NK-92 treated with Interleukin-12 subunit alpha and Interleukin-12 subunit beta, amount 100 ng/mL, for 24 hours (cell line): ENCODE measurements at places on chromosomes 1 and 21.

DNA sequence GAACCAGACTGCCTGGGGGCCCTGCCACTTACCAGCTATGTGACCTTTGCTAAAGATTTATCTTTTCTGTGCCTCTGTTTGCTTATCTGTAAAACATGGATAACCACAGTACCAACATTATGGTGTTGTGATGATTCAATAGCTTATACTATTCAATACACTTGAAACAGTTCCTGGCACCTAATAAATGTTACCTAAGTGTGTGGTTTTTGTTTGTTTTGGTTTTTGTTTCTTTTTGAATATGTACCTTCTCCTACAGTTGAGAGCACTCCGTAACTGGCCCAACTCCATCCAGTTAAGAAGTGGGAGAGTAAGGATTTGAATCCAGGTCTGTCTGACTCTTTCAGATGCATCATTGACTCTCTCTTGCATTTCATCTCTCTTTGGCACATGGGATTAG lies 125.8 kb upstream of the C8B start:
- no peak for DNase-seq

DNA sequence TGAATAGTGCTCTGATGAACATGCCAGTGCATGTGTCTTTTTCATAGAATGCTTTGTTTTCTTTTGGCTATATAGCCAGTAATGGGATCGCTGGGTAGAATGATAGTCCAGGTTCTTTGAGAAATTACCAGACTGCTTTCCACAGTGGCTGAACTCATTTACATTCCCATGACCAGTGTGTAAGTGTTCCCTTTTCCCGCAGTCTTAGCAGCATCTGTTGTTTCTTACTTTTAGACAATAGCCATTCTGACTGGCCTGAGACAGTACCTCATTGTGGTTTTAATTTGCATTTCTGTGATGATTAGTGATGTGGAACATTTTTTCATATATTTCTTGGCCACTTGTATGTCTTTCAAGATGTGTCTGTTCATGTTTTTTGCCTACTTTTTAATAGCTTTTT lies 784.5 kb downstream of the USP25 start:
- no peak for DNase-seq

- no peak for DNase-seq
Measured at GRCh38 chr1:181658581-181658980, 175.3 kb downstream of the CACNA1E start.

DNA sequence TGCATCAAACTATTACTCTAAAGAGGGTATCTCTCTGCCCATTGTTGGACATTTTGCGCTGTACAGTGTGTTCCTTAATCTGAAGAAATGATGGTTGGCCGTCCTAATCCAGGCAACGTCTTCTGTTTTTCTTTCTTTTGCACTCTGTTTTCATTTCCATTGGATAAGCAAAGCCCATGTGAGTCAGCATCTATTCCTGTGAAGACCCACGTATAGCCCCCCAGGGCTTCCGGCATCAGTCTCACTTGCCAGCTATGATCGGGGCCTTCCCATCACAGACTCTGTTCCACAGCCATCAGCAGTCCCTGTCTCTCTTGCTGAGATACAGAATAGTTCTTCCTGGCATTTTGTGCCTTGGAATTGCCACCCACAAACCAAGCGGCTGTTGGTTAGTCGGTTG lies 29.2 kb upstream of the BRDT start:
- no peak for DNase-seq

GRCh38 chr1:156591181-156591431 lies 470 bp upstream of the NAXE start:
- no peak for DNase-seq

- no peak for DNase-seq
Measured at GRCh38 chr1:172827841-172828240, 168.9 kb downstream of the FASLG start.

DNA sequence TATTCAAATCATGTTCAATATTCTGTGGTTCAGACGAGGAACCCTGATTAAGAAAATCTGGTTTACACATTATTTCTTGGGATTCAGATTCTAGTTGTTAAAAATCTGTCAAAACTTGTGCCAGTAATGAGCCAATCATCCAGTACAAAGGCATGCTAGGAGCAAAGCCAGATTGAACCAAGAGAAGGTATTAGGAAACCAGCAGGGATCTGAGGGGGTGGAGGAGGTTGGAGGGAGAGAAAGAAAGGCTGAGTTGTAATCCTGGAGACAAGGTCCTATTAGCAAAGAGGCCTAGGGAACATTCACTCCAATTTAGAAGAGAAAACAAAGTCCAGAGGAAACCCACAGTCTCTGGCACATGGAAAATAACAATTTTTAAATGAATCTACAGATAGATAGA lies 352.9 kb downstream of the LTN1 start:
- DNase-seq, result no peak

DNA sequence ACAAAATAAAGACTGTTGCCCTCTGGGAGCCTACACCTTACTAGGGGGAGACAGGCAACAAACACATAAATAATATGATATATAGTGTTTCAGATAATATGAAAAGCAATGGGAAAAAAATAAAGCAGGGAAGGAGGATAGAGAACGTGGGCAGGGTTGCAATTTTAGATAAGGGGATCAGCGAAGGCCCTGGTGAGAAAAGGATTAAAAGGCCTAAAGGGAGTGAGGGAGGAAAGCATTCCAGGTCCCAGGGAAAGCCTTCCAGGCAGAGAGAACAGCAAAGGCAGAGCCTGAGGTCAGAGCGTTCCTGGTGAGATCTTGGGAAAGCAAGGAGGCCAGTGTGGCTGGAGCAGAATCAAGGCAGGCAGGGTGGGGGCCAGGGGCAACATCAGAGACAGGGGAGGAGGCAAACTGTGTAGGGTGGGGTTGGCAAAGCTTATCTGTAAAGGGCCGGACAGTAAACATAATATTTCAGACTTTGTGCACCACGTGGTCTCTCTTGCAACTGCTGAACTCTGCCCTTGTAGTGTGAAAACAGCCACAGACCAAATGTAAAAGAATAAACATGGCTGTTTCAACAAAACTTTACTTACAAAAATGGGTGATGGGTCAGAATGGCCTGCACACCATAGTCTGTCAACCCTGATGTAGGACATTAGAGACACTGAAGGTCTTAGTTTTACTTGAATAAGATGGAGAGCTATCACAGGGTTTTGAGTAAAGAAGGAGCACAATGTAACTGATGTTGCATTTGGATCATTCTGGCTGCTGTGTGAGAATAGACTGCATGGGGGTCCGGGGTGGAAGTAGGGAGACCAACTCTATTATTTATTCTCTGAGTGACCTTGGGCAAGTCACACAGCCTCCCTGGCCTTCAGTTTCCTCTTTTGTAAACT lies 13.3 kb upstream of the CPT2 start:
- no peak for DNase-seq

DNA sequence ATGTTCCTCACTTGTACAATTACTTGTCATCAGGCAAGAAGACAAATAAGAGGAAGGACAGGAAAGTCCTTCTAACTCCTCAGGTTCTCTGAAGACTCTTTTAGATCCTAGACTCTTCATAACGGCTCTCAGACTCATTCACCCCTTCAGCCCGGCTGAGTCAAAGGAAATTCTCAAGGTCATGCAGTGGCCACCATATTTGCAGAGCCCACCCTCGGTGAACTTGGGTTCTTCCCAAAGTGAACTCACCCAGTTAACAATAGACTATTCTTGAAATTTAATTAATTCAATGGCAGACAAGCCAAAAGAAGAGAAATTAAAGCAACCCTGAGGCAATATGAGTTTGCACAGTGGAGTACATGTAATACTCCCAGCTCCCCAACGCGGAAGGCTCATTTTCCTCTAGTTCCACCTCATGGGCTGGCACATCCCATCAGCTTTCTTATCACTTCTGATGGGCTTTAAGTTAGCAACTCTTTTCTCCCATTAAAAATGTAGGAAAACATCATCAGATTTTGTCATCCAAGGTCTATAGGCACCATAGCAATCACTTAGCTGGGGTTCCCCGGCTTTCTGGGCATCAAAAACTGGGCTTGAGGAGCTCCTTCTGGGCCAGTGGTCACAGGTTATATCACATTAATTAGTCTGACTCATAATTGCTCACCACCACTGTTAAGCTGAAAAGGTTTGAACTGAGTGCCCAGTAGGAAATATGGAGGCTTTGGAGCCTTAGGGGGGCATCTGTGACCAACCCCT lies 27.8 kb upstream of the TIAM1 start:
- DNase-seq, result no peak

GRCh38 chr1:203522237-203522636 lies 28.3 kb downstream of the OPTC start:
- DNase-seq, result no peak

DNA sequence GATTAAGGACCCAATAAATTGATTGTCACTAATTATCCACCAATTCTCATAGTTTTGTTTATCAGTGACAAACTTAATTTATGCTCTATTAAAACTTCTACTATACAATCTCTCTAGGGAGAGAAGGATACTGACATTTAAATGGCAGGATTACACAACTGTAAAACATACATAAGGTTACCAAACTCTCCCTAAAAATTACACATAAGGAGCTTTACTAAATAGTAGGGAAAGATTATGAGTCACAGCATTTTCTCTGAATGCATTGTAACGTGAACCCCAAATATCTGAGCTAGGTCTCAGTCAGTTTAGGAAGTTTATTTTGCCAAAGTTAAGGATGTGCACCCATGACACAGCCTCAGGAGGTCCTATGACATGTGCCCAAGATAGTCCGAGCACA lies 2140.6 kb downstream of the NCAM2 start:
- DNase-seq, result no peak

DNA sequence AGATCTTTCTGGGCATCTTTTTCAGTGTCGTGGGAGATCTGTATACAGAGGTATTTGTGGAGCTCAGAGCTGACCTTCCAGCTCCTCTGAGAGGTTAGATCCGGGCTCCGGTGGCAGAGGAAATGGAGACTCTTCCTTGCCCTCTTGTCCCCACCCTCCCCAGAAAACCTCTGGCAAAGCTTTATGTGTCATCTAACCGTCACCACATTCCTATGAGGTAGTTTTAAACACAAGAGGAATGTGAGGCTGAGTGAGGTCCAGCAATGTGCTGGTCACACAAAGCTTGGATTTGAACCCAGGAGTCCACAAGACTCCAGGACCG lies 1.2 kb downstream of the CD160 start:
- no peak for DNase-seq

DNA sequence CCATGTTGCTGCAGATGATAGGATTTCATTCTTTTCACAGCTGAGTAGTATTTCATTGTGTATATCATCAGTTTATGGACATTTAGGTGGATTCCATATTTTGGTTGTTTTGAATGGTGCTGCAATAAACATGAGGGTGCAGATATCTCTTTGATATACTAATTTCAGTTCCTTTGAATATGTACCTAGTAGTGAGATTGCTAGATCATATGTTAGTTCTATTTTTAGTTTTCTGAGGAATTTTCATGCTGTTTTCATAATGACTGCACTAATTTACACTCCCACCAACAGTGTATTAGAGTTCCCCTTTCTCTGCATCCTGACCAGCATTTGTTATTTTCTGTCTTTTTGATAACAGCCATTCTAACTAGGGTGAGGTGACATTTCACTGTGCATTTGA lies 82.1 kb downstream of the BRINP2 start:
- no peak for DNase-seq

DNA sequence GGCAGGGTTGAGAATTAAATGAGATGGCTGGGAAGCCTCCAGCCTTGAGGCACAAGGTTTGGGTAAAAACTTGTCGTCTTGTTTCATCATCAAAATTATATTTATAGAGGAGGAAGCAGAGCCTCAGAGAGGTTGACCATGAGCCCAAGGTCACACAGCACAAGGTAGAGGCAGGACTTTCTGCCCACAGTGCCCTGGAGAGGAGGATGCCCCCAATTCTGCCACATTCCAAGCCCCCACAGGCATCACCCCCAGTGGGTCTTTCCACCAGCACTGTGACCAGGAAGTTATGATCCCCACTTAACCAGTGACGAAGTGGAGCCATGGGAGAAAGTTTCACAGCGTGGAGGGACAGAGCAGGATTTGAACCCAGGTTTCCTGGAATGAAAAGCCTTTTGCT lies 400.0 kb downstream of the MATN1 start:
- no peak for DNase-seq

- DNase-seq, result no peak
Measured at GRCh38 chr1:79575424-79575823, 568.9 kb upstream of the ADGRL4 start.

- DNase-seq, result no peak
Measured at GRCh38 chr1:53469373-53469772, 10.2 kb downstream of the DMRTB1 start.

DNA sequence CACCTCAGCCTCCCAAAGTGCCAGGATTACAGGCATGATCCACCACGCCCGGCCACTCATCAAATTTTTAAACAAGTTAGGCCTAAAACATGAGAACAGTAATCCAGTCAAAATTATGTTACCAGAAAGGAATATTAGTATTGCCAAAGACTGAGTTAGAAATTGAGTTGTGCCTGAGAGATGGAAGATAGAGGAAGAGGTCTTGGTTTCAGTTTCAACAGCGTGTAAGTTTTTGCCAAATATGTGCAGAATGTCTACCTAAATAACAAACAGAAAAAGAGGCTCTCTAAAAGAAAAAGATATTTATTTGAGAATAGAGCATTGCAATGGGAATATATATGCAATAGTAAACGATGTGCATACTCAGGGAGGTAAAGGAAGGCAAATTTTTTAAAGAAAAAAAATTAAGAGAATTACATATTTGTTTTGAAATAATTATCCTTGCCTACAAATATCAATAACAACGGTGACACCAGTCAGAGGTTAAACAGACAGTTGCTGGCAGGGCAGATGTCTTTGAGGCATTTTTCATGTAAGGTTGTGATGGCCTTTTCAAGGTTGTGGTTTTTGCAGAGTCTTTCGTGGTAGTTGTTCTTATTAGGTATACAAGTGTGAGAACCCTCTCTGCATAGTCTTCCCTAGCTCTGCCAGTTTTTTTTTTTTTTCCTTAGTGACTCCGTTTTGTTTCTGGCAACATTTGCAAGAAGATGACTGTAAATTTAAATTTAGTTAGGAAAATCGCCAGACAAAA lies 2.2 kb upstream of the CD1B start:
- DNase-seq, result no peak

- no peak for DNase-seq
Measured at GRCh38 chr1:3923378-3924185, 23.5 kb upstream of the C1orf174 start.

- no peak for DNase-seq
Measured at GRCh38 chr1:156638189-156638985, 3.5 kb upstream of the BCAN start.

GRCh38 chr1:6348511-6349191 lies 44.9 kb downstream of the ACOT7 start:
- no peak for DNase-seq

GRCh38 chr21:43373362-43374227 lies 53.3 kb downstream of the SIK1 start:
- DNase-seq, result no peak

GRCh38 chr21:25409978-25410377 lies 197.3 kb downstream of the MRPL39 start:
- DNase-seq, result no peak
